EL (cell line): ENCODE measurements at places on chromosomes 5 and 9.

- no peak for DNase-seq
Measured at GRCh38 chr5:132772291-132773070, 4.6 kb downstream of the SEPTIN8 start.

DNA sequence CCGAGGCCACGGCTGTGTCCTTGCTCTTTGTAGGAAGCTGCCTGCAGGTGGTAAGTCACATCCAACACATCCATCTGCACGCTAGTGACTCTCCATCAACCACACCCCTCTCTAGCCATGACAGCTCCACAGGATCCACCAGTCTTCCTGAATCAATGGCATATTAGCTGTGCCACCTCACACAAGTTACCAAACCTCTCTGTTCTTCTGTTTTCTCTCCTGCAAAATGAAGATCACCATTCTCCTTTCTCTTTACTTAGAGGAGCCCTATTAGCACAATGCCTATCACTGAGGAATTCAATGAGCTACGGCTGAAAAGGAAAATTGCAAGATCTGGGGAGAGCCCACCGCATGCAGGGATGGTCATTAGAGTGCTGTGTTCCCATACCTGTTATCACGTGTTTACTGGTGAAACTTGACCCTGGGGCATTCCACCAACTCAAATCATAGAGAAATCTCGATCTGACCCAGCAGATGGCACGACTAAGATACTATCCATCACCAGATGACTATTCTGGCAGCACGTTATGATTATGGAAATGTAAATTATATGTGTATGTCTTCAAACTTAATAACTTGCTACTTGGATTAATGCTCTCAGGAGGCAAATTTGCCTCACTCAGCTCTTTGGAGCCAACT, 20.9 kb downstream of the WHRN start:
- DNase-seq: no peak

DNA sequence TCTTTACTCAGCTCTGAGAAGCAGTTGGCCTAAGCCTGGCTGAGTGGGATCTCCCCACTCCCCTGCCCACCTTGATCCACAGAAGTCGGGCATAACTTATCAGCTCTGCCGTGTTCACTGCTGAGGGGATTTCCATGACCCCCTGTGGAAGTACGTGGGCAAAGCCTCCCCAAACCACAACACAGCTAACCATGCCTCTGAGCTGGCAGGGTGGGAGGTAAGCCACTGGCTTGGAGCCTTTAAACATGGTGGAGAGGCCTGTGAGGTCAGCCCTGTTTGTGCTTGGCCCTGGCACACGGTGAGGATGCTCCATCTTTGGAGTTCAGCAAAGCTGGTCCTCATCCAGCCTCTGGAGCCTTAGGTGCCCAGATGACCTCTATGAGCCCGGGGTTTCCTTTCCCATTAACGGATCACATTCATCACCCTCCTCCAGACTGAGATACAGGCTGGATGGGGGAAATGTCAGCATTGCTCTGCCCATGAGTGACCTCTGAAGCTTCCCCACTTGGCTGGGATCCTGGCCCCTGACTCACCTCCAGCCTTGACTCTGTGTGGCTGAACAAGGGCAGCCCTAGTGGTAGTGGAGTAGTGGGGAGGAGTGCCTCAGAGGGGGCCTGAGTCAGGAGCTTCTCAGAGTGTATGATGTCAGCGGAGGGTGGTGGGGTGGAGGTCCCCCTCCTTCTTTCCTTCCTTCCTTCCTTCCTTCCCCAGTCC, 6.2 kb downstream of the PDLIM4 start:
- DNase-seq: peak; percentile 97

GRCh38 chr5:36089989-36090388, 23.3 kb upstream of the UGT3A2 start:
- DNase-seq: peak; percentile 48

DNA sequence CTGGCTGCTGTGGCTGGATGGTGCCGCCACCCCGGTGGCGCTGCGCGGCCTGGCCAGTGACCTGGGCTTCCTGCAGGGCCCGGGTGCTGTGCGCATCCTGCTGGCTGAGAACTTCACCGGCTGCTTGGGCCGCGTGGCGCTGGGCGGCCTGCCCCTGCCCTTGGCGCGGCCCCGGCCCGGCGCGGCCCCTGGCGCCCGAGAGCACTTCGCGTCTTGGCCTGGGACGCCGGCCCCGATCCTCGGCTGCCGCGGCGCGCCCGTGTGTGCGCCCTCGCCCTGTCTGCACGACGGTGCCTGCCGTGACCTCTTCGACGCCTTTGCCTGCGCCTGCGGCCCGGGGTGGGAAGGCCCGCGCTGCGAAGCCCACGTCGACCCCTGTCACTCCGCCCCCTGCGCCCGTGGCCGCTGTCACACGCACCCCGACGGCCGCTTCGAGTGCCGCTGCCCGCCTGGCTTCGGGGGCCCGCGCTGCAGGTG, 17.5 kb downstream of the CRB2 start:
- DNase-seq: no peak

- no peak for DNase-seq
Measured at GRCh38 chr5:156420665-156421064, 93.7 kb downstream of the SGCD start.

GRCh38 chr5:17436761-17437221, 61.2 kb upstream of the TAF11L2 start:
- DNase-seq: peak; percentile 39

DNA sequence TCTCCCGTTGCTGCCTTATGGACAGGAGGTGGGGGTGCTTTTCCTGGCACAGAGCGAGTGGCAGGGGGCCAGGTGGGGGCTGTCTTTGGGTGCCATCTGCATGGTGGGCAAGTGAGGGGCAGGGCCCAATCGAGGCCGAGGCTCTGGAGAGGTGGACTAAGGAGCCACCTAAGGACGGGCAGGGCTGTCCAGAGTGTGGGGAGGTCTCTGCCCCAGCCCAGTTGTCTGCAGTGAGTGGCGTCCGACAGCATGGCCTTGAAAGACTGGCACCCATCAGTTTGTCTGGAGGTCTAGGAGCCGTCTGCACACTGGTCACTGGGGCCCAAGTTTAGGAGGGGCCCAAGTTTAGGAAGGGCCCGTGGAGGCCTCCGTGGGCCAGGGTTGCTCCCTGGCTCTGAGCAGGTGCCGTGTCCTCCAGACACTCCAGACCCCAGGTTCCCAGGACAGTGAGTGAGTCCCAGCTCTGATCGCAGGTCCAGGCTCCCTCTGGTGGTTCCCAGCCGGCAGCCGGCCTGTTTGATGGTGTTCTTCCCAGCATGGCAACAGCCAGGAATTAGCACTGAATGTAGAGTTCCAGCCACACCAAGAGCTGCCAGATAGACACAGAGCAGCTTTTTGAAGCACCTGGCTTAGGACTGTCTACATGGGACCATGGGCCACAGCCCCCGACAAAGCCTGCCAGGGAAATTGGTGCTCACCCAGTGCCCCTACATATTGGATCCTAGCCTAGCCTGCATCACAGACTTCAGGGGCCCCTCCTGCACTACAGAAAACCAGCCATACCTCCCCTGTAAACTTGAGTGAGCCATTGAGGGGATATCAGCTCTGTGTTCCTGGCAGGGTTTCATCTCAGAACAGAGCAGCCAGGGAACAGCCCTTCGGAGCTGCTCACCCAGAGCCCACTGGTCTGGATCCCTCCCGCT, 120.9 kb downstream of the WNK2 start:
- peak; percentile 46 for DNase-seq

- peak; percentile 75 for DNase-seq
Measured at GRCh38 chr9:70411121-70411929, 3.1 kb downstream of the KLF9 start.

DNA sequence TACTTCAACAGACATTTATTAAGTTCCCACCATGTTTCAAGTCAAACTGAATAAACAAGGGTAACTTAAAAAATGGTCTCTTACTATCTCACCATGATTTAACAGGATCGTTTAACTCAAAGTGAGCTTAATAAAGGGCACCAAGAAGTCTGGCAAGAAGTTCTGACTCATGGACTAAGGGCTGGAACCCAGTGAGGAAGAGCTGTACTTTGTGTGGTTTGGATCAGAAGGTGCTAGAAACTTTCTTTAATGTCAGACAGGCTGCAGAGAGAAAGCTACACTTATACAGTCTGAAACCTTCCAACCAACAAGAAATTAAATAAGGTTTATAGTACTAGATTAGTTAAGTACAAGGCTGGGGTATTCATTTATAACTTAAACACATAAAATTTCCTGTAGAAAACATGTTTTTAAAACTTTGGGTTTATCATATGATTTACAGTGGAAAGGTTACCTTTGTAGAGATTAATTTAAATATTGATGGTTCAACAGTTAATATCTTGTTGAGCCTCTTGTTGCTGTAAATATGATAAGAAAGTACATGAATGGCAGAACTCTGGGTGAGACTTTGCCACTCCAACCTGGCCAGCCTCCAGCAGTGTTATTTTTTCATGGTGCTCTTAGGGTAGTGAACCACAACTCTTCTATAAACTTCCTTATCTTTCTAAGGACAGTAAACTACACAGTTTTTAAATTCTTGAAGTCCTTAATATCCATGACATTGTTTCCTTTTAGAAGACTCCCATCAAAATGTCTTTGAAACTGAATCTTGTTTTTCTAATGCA, 162.8 kb downstream of the MAN2A1 start:
- peak; percentile 20 for DNase-seq

GRCh38 chr5:106454651-106455415, 1215.9 kb downstream of the EFNA5 start:
- peak; percentile 1 for DNase-seq

DNA sequence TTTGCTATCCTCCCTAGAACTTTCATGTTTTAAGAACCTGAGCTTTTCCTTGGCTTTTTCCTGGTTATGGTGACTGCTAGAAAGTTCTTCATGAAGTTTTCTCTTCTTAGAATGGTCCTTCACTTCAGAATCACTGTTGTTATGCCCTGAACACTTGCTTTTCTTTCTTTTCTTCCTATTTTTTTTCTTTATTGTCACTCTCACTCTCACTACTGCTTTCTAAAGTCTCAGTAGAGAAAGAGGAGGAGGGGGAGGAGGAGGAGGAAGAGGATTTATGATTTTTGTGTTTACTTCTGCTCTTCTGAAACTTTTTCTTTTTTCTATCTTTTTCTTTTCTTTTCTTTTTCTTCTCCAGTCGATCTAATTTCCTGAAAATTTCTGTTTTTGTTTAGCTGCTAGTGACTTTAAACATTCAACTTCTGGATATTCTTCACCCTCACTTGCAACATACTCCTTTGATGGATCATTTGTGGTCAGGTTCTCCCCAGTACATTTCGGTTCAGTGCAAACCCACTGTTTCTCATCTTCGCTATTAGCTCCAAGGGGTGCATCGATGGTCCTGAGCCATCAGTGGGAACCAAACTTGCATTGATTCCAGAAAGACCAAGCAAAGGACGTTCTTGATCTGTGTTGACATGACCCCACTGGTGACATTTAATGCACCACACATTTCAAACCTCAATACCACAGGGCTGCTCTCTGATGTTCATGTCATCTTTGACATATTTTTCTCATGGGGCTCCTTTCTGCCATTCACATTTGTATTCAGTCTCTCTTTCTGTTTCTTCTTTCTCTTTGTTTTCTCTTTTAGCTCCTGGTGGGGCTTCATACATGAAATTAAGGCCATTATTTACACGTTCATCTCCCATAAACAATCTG, 81.6 kb upstream of the HAND1 start:
- no peak for DNase-seq

GRCh38 chr5:127864511-127864910, 161.3 kb downstream of the CCDC192 start:
- no peak for DNase-seq

GRCh38 chr5:139900546-139901250, 105.1 kb downstream of the PSD2 start:
- DNase-seq: no peak

GRCh38 chr5:63323926-63324325, 638.3 kb downstream of the HTR1A start:
- DNase-seq: no peak

- no peak for DNase-seq
Measured at GRCh38 chr9:105188746-105189145, 55.7 kb upstream of the SLC44A1 start.

DNA sequence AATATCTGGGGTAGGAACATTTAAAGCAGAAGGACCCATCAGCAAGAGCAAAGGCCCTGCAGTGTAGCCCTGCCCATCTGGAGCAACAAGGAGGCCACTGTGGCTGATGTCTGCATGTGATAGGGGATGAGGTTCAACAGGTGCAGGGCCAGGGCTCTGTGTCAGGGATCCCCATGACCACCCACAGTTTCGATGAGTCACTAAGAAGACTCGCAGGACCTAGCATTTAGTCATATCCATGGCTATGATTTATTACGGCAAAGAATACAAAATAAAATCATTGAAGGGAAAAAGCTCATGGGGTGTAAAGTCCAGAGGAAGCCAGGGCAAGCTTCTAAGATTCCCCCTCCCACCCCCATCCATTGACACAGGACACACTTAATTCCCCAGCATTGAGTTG, 188.6 kb downstream of the ADGRV1 start:
- DNase-seq: peak; percentile 7

GRCh38 chr5:38473008-38473407, 83.4 kb downstream of the LIFR start:
- DNase-seq: no peak

DNA sequence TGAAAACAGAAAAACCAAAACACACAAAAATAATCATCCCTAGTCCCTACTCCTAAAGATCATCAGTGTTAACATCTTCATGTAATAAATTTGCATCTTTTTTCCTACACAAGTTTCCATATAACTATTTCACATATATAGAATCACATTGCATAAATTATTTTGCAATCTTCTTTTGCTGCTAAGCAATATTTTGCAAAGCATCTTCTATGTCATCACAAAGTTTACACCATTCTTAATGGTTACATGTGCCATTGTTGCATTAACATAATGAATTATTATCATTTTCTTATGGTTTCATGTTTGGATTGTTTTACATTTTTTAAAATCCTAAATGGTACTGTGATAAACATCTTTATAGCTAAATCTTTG, 17.8 kb downstream of the SH3TC2 start:
- no peak for DNase-seq

GRCh38 chr9:123835821-123836220, 94.1 kb downstream of the DENND1A start:
- no peak for DNase-seq
